ENCODE measurements at places on chromosomes 3 and 15.

DNA sequence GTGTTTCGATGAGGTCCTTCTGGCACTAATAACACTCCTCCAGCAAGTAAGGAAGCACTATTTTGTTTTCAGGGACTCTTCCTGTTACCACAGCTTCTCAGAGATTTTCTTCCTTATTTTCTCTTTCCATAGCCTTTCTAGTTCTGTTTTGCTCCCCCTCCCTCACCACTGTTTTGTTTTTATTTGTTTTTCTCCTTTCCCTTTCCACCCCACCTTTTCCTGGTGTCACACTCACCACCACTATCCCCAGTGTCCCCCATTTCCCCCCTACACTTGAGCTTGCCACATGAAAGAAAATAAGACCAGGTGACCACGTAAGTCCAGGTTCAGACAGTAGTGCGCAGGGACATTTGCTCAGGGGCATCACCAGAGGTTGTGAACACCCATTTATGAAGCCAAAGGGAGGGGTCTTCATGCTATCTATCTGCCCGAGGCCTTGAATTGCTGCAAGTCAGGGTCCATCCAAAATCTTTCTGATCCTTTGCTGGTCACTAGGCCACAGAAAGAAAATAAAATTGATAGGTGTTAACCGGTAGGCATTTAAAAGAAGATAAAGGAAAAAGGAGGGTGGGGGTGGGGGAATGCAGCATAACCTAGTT lies 1.4 kb upstream of the RFTN1 start:
- DNase-seq = no peak

DNA sequence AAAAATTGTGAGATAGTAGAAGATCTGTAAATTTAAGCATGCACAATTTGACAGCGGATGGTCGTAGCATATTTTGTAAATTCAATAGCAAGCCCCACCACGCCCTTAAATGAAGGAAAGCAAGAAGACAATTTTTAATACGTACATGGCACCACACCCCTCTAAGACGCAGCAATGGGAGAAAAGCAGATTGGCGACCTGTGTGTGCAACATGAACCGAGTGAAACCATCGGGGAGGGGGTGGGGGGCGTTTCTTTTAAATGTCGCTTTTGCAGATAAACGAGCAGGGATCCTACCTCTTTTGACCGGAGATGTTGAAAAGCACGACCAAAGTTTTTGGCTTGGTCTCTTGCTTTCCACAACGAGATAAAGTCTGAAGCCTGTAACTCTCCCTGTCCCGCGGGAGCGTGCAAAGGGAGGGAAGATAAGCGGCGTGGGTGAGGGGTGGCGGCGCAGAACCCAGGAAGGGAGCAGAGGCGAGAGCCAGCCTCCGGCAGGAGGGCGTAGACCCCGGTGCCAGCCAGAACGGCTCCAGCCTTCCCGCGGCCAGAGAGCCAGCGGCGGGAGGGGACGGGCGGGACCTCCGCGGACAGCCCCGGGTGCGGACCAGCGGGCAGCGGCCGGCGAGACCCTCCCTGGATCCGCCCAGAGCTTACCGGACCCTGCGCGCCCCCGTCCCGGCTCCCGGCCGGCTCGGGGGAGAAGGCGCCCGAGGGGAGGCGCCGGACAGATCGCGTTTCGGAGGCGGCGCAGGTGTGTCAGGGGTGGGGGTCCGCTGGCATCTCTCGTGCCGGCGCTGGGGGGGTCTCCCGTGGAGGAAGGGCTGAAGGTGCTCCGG lies at the start of gene CHL1:
CHL1 (plus strand) TSS at position 453 of the 838 bp plus-strand sequence. CDS start 123,014 bp downstream, outside the sequence.
- peak; percentile 20 for DNase-seq

- no peak for DNase-seq
Observed at GRCh38 chr15:58296276-58296675, 135.5 kb upstream of the LIPC start.

DNA sequence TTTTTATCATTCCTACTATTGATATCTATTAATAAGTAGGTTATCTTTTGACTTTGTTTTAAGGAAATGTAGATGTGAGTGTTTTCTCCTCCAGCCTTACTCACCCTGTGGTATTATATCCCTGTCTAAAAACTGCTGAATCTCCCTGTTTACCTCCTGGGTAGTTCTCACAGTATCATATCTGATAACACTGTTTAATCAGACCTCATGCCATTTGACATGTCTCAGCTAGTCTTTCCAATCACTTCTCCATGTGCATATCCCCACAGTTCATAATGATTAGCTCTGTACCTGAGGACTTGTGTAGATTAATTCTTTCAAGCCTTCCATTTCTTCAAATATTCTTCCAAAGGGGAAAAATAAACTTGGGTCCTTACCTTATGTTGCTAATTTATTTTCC lies 30.7 kb downstream of the DUOX2 start:
- no peak for DNase-seq

DNA sequence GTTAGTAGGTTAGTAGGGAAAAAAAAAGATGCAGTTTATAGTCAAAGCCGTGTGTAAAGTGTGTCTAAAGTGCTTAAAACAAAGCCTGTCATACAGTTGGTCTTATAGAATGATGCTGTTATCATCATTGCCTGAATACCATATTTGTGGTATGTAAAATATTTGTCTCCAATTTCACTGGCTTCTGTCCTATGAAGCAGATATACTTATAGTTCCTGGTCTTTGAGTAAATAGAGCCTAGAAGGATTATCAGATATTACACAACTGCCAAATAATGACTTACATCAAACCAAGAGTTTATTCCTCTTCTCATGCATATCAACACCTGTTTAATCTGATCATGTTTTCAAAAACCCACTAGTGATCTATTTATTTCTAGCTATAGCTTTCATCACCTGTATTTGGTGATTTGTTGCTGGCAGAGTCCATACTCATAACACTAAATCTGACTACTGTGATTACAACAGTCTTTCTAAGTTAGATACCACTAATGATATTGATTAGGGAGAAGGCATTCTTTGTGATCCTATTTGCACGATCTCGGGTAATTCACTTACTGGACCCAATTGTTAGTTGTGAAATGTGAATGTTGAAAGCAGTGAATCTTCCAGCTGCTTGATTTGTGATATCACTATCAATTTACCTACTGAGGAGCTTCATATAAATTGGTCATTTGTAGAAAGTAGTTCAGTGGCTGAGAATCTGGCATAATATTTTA lies 413.7 kb downstream of the LPP start:
- no peak for DNase-seq

DNA sequence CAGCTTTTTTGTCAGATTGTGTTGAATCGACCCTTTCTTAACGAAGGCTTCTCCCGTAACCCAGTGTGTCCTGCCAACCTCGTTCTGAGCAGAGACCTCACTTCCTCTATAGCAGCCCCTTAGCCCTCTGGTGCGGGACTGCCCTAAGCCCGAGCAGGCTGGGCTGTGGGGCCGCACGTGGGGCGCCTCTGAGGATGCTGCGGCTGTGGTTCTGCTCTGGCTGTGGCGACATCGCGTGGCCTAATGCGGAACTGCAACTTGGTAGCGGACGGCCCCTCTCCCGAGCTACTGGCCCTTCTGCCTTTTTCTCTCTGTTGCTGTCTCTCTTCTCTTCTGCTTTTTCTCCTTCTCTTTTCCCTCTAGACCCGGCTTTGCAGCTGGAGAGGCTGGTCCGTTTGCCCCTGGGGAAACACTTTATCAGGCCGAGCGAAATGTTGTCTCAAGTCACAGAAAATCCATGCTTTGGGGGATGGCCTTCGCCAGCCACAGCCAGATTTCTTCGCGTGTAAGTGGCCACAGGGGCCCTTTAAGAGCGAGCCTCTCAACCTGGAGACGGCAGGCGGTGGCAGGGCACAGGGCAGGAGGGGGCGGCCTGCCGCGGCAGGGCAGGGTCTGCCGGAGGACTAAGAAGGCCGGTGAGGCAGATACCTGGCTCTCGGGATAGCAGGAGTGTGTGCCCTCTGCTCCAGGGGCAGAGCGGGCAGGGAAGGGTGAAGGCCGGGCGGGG lies 19.4 kb upstream of the KIF23 start:
- peak; percentile 89 for DNase-seq

GRCh38 chr3:190621927-190622326 lies 108.0 kb downstream of the IL1RAP start:
- DNase-seq = no peak

DNA sequence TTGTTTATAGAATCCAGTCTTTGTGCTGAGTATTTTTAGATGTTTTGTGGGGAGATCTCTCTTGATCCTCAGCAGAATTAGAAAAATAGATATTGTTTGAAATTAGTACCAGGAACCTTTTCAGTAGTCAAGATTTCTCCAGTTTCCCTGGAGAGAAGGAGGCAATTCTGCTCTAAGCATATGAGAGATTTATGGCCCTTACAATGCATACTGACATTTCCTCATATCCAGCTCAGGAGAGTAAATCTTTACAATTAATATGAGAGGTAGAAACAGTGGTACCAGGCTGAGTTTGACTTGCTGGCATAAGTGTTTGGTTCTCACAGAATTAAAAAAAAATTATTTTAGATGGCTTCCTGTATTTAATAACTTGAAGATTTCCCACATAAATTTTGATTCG lies 239.1 kb upstream of the SGO1 start:
- DNase-seq = no peak

DNA sequence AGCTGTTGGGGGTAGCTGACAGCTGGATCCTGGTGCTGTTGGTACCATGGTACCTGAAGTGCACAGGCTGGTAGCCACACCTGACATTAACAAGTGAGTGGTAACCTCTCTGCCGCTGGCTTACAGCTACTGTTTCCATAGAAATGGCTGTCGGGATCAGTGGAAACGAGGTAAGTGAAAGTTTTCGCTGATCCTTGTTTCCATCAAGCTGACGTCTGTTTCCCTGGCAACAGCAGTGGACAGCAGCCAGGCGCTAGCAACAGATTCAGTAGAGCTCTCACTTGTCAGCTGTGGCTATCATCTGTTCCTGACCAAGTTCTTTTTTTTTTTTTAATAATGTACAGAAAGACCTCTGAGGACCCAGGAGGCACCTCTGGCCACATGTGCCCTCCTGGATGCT lies 166.2 kb downstream of the CHDH start:
- DNase-seq = no peak

Measured in AG08396 (cell line).